ENCODE measurements at places on chromosomes 2 and 18. TPM values are rescaled to one million over a fixed set of nuclear protein-coding genes. Genes with fewer than 3 reads are reported as not detected.

Gene LRRTM1
- 7.2 TPM for total RNA-seq

Gene RNF138
- 22.2 TPM for total RNA-seq

Gene FHL2
- 208 TPM for total RNA-seq

Gene CCDC85A
- total RNA-seq, result 3.9 TPM

Gene MC2R
- total RNA-seq, result not detected

Gene MAL
- total RNA-seq, result 241 TPM

Gene TLX2
- total RNA-seq, result not detected

Gene FBXO15
- 2.6 TPM for total RNA-seq

Gene SPP2
- not detected for total RNA-seq

Gene WNT6
- total RNA-seq, result 23.3 TPM

Gene STON1
- 55.3 TPM for total RNA-seq

Gene GALNT3
- 2.5 TPM for total RNA-seq

Gene EML6
- total RNA-seq, result 0.89 TPM

Gene RESP18
- total RNA-seq, result not detected

Gene C1GALT1C1L
- total RNA-seq, result 0.49 TPM

Gene EPB41L3
- total RNA-seq, result 73.1 TPM

All from sciatic nerve (tissue), 2 donors.